ENCODE measurements at places on chromosomes 1 and 21.

DNA sequence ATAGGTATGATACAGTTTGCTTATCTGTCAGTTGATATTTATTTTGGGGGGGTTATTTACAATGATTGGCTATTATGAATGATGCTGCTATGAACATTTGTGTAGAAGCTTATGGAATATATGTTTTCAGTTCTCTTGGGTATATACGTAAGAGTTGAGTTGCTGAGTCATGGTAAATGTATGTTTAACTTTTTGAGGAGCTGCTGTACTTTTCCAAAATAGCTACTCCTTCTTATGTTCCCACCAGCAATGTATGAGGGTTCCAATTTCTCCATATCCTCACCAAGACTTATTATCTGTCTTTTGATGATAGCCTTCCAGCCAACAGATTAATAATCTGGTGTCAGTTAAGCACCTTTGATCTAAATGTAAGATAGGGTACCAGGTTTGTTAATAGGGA, 11.9 kb downstream of the SOAT1 start:
- no peak for DNase-seq

DNA sequence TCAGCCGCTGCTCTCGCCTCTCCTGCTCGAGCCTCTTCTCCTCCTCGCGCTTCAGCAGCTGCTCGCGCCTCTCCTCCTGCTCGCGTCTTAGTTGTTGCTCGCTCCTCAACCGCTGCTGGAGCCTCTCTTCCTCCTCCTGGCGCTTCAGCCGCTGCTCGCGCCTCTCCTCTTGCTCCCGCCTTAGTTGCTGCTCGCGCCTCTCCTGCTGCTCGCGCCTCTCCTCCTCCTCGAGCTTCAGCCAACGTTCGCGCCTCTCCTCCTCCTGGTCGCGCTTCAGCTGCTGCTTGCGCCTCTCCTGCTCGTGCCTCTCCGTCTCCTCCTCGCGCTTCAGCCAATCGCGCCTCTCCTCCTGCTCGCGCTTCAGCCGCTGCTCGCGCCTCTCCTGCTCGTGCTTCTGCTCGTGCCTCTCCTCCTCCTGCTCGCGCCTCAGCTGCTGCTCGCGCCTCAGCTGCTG, 3.7 kb downstream of the TCHH start:
- no peak for DNase-seq

GRCh38 chr1:158053276-158053675, 59.8 kb downstream of the KIRREL1 start:
- DNase-seq, result peak; percentile 89

DNA sequence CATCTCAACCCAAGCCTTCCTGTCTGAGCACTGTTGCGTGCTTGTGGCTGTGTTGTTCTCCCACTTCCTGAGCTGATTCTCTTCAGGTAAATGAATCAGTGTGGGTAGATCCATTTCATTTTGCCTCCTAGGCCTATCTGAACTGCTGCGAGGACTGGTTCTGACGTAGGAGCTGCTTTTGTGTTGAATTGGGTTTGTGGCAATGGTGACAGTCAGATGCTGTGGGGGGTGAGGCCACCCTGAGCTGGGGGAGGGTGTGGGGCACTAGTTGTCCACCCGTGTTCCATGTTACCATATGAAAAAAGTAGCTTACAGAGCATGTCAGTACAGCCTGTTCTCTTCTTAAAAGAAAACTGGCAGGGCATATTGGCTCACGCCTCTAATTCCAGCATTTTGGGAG, 81.5 kb downstream of the MRPS6 start:
- no peak for DNase-seq

DNA sequence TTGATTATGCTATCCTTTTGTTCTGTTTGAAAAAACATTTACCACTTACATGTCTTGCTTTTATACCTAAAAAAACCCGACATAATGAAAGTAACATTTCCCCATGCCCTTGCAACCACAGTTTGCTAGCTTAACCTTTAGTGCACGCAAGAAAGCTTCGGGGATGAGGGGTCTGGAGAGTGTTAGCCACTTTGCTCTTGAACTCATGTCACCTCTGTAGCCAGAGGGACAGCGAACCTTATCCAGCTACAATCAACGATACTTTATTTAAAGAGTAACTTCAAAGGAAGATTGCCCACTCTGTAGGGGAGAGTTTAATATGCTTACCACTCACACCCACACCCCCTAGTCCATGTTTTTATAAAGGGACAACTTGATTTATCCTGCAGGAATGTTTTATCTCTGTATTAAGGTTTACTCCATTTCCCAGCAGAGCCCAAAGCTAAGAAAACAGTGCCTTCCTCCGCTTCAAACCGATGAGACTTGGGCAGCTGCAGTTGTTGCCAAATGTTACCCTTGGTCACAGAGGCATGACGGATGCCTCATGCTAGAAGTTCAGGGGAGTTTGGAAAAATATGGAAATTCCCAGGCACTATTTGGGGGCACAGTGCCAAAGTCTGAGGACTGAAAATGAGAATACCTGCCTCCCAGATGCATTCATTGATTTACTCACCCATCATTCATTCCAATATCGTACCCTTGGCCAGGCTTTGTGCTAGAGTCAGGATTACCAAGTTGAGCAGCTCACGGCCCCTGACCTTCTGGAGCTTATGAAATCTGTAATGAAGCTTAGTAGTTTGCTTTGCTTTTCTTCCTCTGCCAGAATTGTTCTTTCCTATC, 61.4 kb upstream of the VCAM1 start:
- no peak for DNase-seq

DNA sequence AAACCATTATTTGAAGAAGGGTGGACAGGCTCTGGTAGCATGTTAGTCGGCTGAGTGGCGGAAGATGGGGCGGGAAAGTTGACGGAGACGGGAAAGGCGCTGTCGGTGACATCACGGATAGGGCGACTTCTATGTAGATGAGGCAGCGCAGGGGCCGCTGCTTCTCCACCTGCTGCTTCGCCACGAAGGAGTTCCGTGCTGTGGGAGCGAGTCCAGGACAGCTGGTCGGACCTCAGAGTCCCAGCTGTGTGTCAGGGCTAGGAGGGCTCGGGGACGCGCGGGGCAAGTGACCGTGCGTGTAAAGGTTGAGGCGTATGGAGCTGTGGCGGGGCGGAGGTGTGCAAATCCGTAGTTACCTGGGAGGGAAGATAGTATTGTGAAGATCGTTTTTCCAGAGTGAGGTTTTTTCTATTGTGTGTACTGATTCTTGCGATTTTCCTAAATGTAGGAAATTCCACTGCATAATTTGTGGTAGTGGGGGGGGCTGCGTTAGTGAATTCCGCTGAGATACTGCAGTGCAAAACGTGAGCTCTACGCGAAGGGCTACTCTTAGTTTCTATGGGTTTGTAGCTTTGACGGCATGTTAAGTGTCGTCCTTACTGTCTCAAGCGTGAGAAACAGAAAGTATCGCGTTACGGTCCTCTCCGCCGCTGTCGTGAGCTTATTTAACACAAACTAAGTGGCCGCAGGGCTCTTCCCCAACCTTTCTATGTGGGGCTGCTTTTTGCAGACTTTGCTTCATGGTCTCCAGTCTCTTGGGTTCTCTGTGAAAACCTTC, 111.2 kb upstream of the NBPF11 start:
- DNase-seq, result peak; percentile 75

GRCh38 chr1:86345042-86345441, 51.1 kb downstream of the ODF2L start:
- DNase-seq, result no peak

DNA sequence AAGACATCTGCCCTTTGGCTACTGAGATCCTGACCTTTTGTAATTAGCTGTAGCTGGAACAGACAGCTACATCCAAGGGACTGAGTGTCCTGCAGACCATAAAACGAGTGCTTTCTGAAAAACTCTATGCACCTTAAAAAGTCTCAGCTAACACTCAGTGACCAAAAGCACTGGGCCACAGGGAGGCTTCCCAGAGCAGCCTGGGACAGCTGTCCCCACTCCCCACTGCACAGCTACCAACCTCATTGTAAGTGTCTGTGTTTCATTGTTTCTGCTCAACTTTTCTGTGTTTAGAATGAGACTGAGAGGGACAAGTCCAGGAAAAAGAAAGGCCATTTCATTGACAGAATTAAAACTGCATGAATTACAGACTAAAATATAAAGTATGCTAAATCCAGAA, 80.7 kb downstream of the SMYD2 start:
- no peak for DNase-seq

- no peak for DNase-seq
Measured at GRCh38 chr1:16191916-16192546, 20.4 kb downstream of the ARHGEF19 start.

DNA sequence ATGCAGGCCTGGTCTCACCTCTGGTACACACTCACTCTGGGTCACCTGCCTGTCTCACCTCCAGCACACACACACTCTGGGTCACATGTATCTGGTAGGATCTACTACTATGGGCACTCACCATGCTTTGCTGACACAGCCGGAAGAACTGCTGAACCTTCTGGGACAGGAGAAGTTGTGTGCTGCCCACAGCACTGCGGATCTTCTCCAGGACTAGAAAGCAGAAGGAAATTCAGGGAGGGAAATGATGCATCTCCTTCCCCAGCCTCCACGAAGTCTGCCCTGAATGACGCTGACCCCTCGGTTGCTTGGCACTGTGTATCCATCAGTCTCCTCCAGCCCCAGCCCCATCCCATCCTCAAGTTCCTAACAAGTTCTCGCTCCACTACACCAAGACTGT, 7.9 kb upstream of the SMIM12 start:
- no peak for DNase-seq

GRCh38 chr1:37605061-37605650, 9.4 kb upstream of the GNL2 start:
- DNase-seq, result no peak

GRCh38 chr1:188188317-188188716, 1359.6 kb downstream of the PLA2G4A start:
- DNase-seq, result no peak

DNA sequence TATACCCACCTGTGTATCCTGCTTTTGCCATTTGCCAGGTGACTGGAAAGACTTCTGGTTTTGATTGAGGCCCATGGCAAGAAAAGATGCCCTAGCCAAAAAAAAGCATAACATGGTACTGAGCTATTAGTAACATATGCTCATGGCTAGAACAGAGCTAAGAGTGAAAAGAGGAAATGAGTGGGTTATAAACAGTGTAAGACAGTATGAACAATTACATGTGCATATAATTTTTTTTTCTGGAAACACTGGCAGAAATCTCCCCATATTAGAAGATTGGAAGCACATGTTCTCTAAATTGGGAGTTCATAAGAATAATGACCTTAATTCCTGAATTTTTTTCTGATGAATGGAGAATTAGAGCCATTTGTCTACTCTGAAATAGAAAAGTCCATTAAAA, 41.2 kb upstream of the PDC start:
- DNase-seq, result no peak

DNA sequence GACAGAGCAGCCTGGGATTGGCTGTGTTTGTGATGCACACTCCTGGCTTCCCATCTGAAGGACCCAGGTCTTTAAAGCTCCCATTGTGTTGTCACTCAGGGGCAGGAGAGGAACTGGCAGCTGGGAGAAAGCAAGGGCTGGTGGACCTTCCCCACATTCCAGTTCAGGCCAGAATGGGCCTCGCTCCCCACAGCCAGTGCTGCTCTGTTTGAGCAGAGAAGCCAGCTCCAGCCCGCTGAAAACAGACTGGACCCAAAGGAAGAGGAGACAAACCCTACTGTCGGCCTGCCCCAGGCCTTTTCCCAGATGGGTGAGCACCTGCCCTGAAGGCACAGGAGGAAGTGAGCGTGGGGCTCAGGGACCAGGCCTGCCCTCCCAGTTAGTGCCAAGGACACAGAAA, 499.4 kb downstream of the NPHP4 start:
- no peak for DNase-seq

GRCh38 chr1:34785875-34786470, 5.0 kb downstream of the GJB3 start:
- DNase-seq, result no peak

- DNase-seq, result no peak
Measured at GRCh38 chr1:37146071-37146470, 111.8 kb upstream of the GRIK3 start.

DNA sequence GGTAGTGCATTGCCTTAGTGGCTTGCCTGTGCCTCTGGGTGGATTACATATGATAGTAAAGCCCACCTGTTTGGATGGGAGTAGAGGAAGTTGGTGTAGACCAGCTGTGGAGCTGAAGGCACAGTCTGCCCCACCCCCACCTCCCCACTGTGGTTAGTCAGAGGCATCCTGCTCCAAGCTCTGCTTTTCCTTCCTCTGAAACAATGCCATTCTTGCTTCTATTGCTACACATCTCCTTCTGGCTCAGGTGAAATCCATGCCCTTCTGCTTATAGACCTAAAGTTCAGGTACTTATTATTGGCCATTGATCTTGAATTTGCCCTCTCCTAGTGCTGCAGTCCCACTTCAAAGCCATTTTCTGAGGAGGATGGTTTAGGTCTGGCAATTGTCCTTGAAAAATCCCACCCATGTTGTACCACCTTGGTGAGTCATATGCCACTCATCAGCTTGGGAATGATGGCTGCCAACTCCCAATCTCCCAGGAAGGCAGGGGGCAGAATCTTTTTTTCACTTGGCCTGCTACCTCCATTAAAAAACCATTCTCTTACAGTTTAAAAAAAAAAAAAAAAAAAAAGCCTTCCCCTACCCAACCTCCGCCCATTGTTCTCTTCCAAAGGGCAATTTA, 6.7 kb upstream of the TXLNA start:
- no peak for DNase-seq

DNA sequence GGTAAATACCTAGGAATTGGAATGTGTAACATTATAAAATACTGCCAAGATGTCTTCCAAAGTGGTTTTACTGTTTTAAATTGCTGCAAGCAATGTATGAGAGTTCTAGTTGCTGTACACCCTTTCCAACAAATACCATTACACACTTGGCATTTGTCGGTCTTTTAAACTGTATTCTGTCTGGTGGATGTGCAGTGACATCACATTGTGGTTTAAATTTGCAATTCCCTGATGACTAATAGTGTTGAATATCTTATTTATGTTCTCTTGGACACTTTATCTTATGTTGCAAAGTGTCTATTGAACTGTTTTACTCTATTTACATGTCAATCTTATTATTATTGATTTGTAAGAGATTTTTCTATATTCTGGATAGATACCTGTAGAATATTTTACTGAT, 561.2 kb upstream of the B3GALT2 start:
- DNase-seq, result no peak

- DNase-seq, result no peak
Measured at GRCh38 chr1:218259339-218259738, 25.8 kb upstream of the RRP15 start.

GRCh38 chr1:224198572-224198971, 15.5 kb downstream of the DEGS1 start:
- no peak for DNase-seq

GRCh38 chr1:95230768-95231191, 3.2 kb upstream of the RWDD3 start:
- DNase-seq, result no peak

Data from retinal pigment epithelial cell (primary cell).